RWPE1 (cell line): ENCODE measurements at places on chromosomes 12 and 14.

DNA sequence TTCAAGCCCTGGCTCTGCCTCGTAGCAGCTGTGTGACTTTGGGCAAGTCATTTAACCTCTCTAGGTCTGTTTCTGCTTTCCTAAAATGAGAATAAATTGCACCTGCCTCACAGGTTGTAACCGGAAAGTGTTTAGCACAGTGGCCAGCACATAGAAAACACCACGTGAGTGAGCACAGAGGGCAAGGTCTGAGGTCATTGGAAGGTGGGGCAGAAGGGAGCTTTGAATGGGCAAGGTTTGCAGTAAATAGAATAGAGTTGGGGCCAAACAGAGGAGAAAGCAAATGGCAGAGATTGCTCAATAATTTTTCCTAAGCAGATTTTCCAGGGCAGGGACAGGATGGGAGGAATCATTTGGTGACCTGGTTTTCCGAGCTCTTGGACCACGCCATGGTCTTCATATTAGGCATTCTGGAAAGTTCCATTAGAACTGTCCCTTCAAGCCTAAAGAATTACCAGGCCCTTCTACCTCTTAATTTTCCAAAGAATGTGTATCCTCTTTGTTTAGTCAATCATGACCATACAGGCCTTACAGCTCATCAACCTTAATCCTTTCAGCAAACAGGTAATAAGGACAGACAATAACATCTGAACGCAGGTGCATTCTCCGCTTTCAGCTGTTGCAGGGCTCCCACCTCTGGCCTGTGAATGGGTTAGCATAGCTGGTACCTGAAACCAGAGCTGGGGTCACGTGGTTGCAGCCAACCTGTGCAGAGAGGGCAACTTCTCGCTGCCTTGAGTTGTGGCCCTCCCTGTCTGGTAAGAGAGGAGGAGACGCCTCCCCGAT lies 53.8 kb downstream of the VWF start:
- no peak for DNase-seq

- no peak for DNase-seq
Observed at GRCh38 chr12:94031763-94032162, 116.6 kb upstream of the PLXNC1 start.

GRCh38 chr14:59244581-59244980 lies 56.1 kb downstream of the DAAM1 start:
- DNase-seq: no peak

DNA sequence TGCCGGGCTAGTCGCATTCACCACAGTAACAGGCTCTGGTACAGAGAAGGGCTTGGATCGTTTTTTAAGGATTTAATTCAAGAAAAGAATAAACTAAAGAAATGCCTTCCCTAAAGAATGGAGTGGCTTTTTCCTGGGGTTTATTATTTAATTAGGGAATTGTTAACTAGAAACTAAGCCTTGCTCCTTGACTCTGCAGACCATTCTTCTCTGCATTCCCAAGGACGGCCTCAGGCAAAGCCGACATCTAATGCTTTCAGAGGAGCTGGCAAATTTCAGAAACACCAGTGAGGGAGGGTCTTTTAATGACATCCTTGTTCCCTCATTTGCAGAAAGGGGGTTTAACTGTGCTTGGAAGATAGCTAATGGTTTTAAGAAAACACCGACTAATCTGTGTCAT lies 174.0 kb downstream of the EGLN3 start:
- DNase-seq: no peak

DNA sequence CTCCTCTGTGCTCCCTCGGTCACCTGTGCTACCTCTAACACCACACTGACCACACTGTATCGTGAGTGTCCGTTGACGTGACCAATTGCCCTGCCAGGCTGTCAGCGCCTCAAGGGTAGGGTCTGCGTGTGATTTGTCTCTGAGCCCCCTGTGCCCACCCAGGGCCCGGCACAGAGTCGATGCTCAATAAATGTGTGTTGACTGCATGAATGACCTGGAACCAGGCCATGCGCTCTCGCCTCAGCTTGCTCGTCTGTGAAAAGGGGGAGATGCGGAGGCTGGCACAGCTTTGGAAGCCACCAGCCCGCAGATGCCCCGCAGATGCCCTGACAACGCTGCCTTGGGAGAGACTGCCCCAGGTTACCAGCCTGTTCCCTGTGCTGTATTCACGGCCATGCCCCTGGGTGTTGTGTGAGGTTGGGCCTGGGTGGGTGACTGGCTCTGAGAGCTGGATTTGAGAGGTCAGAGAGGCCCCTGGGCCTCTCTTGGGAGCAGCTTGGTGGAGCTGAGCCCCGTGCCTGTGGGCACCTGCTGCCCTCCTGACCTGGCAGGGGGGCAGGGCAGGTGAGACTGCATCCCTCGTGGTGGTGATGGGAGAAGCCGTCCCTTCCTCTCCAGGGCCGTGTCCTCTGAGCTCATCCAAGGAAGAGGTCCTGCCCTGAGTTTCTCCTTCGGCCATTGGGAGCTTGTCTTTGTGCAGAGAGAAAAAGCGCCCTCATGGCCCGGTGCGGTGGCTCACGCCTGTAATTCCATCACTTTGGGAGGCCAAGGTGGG lies 43.2 kb downstream of the CYP46A1 start:
- DNase-seq: no peak

- no peak for DNase-seq
Observed at GRCh38 chr12:49294804-49295081, 204 bp upstream of the PRPH start.

DNA sequence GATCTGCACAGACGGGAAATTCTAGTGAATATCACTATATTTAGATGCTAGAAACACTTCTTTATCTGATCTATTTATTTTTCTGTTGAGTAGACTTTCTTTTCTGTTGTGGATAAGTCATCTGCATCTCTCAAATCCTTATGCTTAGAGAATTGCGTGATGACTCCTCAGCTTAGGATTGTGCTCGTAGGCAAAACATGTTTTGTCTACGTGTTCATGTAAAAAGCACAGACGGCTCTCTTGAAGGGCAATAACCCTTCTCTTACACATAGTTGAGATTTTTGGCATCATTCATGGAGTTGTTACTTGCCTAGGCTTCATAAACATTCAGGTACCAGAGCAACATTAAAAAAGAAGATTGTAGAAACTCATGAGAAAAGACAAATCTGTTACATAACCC lies 18.6 kb downstream of the PPFIBP1 start:
- peak; percentile 67 for DNase-seq

GRCh38 chr14:69531135-69531534 lies 43.5 kb downstream of the CCDC177 start:
- DNase-seq: no peak

- no peak for DNase-seq
Observed at GRCh38 chr12:29149691-29150281, 708 bp downstream of the FAR2 start.

DNA sequence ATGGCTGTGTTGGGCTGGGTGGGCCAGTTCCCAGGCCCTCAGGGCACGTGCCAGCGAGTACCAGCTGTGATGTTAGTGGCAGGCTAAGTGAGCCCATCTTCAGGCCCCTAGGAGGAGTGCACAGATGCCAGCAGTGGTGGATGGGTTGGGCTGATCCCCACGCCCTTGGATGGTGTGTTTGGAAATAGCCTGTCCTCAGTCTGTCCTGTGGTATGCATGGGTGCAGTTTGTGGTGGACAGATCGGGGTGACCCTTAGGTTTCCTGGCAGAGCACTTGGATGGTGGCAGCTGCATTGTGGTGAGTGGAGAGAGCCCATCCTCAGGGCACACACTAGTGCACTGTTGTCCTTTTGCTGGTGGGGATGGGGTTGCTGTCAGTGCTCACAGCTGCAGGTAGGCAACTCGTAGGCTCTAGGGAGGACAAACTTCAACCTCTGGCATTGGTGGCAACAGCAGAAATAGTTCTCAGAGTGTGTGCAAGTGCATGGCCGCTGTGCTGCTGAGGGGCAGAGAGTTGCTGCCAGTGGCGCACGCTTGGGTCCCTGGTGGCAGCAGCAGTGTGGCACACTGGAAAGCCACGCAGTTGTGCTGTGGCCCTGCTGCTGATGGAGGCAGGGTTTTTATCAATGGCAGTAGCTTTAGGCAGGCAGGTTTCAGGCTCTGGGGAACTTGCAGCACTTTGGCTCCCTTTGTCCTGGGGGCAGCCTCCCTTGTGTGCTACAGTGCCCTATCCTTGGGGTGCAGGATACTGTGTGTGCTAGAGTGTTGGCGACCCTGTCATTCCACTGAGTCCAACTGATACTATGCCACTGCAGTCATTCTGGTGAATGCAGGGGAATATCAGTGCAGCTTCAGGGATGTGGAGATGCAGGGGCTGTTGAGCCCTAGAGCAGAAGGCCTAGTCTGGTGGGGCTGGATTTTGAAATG lies 65.5 kb downstream of the FBXO33 start:
- no peak for DNase-seq

DNA sequence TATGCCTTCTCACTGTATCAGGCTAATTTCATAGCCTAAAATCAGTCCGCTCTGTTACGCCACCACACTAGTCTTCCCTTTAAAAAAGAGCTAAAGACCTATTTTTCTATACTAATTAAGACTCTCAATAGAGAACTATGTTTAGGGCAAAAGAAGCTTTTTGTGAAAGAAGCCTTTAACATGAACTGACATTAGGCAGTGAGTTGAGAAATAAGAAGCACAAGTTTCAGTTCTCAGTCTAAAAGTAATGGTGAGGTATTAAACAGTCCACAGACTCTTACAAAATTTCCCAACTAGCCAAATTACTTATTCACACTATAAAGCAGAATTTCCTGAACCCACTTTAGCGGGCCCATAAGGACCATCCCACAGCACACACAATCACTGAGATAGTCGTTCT lies 93.7 kb downstream of the SOX5 start:
- DNase-seq: no peak
